ENCODE measurements at places on chromosomes 7 and 10. TPM values are rescaled to one million over a fixed set of nuclear protein-coding genes. Genes with fewer than 3 reads are reported as not detected.

The ECHDC3 gene
- 21.4 TPM for total RNA-seq

The GALNT17 gene
- 2.0 TPM for total RNA-seq

The CCL24 gene
- total RNA-seq, result 321 TPM

The SPDYE9 gene
- total RNA-seq, result not detected

The OR9A2 gene
- total RNA-seq, result not detected

DNA sequence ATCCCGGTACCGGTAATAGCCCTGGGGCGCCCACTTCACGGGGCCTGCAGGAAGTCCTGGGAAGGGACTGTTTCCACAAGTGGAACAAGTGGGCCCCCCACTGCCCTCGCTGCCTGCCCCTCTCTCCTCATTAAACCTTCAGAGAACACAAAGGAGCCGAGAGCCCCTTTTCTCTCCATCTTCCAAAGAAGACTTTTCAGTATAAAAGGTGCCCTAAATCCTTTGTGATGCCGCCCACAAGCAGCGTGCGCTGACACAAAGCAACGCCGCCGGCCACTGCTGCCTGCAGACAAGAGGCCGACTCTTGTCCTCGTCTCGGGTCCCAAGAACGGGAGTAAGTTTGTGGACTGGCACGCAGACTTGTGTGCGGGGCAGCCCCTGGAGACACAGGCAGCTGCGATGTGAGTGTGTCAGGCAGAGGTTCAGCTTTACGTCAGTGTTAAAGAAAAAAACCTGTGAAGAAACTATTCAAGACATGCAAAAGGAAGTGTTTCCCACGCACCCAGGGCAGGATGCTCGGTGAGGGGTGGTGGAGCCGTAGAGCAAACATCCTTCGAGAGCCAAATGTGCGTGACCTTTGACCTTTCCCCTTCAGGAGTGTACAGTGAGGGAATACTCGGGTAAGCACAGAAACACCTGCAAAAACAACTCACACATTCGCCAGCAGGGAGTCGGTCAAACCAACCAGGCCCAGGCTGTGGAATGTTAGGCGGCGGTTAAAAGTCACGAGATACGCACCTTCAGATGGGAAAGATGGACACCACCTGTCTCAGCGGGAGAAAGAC lies 118.2 kb downstream of the VIPR2 start:
- DNase-seq, result no peak

DNA sequence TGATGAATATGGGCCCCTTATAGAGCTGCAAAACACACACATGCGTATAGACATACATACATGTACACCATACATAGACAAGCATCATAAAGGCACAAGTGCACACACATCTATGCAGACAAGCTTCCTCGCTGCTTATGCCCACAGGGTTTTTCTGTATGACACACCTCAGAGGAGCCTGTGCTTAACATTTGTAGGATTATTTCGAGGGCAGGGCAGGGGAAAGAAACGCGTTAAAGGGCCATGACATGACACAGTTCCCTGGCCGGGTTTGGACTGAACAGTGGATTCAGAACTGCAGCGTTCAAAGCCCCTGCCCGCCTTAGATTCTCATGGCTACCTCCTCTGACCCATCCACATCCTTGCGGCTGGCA lies 44.8 kb downstream of the CHST3 start:
- no peak for DNase-seq

DNA sequence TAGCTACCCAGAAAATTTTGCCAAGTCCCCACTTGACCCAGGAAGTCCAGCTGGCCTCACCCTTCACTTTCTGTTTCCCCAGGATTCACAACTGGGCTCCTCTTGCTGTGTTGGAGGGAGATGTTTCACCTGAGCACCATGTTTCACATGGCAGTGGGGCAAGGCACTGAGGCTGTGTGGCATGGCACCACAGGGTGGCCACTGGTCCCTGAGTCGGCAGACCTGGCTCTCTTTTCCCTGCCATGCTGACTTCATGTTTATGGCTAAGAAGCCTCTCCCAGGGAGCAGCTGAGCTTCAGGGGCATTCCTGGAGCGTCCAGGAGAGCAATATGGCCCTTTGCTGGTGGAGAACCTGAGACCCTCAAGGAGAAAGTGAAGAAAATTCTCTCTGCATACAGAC lies 266.9 kb downstream of the RPS24 start:
- DNase-seq, result peak; percentile 73

GRCh38 chr10:62594093-62594520 lies 210.4 kb upstream of the ADO start:
- peak; percentile 81 for DNase-seq

GRCh38 chr7:30068117-30068516 lies 39.9 kb downstream of the PLEKHA8 start:
- DNase-seq, result no peak

DNA sequence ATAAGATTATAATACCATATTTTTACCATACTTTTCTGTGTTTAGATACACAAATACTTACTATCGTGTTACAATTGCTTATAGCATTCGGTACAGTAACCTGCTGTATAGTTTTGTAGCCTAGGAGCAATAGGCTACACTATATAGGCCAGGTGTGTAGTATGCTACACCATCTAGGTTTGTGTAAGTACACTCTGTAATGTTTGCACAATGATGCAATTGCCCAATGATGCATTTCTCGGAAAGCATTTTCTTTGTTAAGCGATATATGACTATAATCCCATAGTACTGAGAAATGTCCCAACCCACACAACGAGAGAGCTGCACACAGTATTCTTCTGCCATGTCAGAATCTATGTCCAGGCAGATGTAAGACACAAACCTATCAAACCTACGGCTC lies 160.0 kb downstream of the NEBL start:
- DNase-seq, result no peak

GRCh38 chr7:1669064-1669951 lies 769 bp upstream of the ELFN1 start:
- DNase-seq, result peak; percentile 40

GRCh38 chr7:86818903-86819302 lies 175.2 kb downstream of the GRM3 start:
- DNase-seq, result no peak

DNA sequence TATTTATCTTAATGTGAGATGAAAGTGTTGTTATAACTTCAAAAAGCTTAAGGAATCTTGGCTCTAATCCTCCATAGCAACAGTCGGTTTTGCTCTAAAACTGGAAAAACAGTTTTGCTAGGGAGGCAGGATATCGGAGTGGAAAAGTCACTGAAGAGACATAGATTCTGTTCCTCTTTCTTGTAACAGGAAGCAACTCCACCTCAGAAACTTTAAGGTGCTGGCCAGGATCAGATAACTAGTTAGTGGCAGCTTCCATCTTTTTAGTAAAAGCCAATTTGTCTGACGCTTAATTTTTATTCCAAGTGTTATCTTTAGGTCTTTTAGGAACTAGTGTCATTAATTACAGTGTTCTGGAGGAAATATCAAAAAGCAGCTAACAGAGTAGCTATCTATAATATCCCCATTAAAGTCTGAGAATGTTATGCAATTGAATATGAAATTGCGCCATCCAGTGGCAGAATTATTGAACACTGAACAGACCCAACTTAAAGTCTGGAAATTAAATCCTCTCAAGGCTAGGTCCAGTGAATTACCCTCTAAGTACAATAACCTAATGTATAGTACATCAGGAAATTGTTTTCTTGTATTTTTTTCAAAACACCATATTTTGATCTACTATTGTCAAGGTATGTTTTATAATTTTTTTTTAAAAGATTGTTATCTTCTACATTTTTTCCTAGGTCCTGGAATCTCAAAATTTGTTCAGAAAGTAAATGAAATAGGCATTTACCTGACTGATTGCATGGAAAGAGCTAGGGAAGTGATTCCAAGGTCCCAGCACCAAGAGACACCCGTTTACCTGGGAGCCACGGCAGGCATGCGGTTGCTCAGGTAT lies 65.9 kb upstream of the CC2D2B start:
- DNase-seq, result no peak

DNA sequence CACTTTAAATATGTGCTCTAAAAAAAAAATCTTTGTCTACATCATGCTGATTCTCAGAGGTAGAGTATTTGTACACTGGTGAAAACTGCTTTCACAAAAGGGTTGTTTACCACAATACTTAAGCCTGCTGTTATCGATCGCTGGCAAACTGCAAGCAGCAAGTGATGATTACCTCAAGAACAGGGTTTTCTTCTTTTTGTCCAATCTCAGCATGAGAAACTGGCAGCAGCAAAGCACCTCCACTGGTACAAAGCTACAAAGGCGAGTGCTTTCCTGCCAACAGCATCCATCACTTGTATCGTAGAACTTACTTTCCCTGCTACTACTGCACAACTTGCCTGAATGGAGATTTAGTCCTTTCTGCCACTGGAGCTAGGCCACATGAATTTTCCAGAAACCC lies 276.5 kb downstream of the DGKB start:
- no peak for DNase-seq
